ENCODE measurements at places on chromosomes 1 and 21.

GRCh38 chr1:204736836-204737235 lies 51.3 kb upstream of the LRRN2 start:
- no peak for DNase-seq

GRCh38 chr1:94739521-94740061 lies 80.6 kb upstream of the SLC44A3 start:
- no peak for DNase-seq

DNA sequence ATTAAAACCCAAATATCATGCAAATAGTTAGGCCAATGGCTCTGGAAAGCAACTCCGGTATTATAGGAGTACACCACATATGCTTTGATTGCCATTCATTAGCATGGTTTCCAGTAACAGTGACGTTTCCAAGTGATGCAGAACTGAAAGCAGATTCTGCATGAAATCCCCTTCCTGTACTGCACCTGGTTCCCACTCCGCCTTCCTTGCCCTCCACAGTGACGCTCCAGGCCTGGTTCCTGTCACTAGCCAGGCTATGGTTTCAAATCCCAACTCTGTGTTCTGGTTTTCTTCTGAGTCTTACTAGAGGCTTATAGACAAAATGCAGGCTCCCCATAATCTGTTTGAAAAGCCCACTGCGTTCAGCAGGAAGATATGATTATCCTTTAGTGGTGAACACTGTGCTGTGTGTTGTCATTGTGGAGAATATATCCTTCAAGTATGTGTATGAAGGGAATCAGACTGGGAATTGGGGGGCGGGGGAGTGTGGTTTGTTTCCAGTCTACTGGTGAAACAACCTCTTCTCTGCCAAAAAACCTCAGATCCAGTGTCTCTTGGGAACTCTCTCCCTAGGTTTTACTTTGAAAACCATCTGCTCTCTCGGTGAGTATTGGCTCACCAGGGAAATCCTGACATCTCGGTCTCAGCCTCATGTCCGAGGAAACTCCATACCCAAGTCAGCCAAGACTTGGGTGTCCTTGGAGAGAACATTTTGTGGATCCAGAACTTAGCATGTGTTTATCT lies 78.7 kb downstream of the TYW3 start:
- no peak for DNase-seq

DNA sequence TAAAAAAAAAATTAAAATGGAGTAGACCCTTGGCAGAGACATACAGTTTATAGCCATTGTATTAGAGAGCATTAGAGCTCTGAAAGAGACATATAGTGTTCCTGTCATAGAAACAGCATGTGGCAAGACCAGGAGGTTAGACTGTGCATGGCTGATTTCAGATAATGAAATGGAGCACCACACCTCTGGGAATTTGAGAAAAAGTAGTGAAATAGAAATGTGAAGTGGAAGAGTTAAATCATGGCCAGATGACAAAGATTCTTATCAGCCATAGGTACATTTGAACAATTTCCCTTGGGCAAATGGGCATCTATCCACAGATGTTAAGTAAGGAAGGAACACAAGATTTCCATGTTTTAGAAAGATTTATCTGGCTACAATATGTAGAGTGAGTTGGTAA lies 1083.1 kb downstream of the PLA2G4A start:
- DNase-seq: no peak

DNA sequence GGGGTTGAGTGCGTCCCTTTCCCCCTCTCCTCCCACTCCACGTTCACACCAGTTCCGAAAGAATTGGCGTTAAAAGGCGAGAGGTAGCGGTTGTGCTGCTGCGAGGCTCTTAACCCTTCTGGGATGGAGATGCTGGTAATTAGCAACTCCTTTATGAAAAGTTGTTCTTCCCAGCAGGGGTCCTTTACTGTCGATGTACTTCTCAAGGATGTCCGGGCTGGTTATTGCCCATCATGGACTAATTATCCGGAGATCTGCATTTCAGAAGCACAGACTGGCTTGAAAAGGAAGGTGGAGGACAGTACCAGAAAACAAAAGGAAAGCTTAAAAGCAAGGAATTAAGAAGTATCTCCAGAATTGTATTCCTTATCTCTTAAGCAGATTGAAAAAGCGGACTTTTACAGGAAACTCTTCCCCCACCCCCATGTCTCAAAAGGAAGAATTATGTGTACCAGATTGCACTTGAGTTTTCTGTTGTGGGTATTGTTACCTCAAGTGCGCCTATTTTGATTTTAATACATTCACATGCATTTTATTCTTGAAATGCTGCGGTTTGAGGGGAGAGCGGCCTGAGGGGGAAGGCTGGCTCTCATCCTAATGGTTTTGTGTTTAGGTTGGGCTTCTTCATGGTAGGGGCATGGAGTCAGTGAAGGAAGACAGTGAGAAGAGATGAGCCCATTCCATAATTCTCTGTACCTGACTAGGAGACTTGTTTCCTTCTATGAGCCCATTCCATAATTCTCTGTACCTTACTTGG lies 1.5 kb downstream of the AK4 start:
- no peak for DNase-seq

DNA sequence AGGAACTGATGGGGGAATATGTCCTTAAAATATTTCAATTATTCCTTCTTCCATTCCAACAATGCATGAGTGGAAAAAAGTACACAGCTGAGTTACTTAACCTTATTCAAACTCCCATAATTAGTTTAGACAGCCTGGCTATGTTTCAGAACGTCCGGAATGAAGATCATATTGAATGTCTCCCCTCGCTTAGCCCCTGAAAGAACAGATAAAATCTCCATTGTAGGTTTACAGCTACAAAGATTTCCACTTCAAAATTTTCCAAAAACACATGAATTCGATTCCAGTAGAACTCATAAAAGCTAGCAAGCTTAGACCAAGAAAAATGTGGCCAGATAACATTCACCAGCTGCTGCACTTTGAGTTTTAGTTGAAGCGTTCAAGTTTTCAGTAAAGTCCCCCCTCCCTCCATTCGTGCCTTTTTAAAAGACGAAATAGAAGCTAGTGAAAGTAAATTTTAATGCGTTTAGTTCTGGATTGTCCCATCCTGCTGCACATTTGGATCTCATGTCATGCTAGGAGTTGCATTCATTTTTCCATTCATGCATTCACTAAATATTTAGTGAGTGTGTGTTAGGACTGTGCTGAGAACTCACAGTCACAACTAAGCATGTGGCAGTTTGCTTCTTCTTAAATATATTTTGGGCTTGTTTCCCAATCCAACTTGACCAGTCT lies 29.4 kb upstream of the SSX2IP start:
- DNase-seq: no peak

GRCh38 chr21:17554679-17555465 lies 42.0 kb downstream of the CXADR start:
- no peak for DNase-seq

DNA sequence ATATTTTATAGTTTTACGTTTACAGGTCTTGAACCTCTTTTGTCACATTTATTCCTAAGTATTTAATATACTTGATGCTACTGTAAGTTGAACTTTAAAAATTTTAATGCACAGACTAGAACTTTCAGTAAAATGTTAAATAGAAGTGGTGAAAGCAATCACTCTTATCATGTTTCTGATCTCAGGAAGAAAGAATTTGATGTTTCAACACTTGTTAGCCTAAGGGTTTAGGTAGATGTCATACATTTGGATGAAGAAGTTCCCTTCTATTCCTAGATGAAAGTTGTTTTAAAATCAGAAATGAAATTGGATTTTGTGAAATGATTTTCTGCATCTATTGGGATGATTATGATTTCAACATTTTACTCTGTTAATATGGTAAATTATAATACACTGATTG lies 63.6 kb upstream of the TTLL7 start:
- no peak for DNase-seq

DNA sequence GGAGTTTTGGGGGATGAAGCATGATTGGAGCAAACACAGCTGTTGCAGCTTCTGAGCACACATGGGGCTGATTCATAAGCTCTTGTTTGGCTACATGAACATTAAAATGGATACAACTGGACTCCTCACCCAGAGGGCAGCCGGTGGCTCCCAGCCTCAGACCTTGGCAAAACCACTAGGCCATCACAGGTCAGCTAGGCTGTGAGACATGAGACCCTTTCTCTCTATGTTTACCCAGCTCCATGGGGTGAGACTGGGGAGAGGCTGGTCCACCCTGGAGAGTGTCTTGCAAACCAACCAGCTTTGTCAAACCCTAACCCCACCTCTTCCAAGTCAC lies 388.7 kb downstream of the PTPRU start:
- no peak for DNase-seq

- DNase-seq: no peak
Measured at GRCh38 chr1:47684964-47685762, 247.3 kb downstream of the FOXD2 start.

GRCh38 chr1:147758379-147759100 lies 1.9 kb downstream of the GJA5 start:
- DNase-seq: no peak

DNA sequence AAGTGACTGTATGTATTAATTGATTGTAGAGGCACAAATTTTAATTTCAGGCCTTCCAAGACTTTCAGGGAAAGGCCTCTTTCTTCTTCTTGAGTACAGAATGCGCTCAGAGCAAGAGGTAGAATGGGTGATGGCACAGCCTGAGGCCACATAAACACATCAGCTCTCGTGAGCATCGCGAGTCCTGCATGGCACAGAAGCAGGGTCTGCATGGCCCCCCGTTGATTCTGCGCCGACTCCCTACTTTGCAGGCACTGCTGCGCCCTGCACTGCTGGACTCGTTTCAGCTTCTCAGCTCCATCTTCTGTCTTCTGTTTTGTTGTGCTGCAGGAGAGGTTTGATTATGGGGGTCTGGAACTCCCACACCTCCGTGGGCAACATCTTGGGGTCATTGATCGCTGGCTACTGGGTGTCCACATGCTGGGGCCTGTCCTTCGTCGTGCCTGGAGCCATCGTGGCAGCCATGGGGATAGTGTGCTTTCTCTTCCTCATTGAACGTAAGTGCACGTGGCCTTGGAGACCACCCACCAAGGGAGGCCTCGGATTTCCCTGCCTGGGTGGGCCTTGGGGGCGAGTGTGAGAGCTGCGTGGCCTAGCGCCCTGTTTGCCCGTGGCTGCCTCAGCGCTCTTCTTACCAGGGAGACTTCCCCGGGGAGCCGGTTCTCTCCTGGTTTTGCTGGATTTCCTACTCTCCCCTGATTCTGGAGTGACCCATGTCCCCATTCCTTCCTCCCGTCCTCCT lies 29.6 kb downstream of the SLC37A1 start:
- DNase-seq: no peak

DNA sequence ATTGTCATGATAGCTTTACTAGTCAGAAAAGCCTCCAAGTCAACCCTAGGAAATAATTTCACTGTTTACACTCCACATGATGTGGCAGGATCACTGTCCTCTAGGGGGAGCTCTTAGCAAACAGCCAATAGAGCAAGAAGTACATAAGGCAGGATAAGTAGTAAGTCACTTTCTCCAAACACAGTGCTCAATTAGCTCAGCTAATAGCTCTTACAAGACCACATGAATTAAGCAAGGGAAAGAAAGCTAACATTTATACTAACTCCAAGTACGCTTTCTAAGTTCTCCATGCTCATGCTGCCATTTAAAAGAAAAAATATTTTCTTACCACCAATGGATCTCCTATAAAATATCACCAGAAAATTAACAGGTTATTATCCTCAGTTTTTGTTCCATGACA lies 66.9 kb upstream of the LRIF1 start:
- peak; percentile 69 for DNase-seq

- no peak for DNase-seq
Measured at GRCh38 chr1:7077970-7078369, 292.7 kb downstream of the CAMTA1 start.

Measured in stimulated activated CD4-positive, alpha-beta T cell treated with anti-CD3 and anti-CD28 coated beads, Interleukin-4, amount 100 ng/mL, for 24 hours (primary cell).